B cell (primary cell): ENCODE measurements at places on chromosomes 6 and 20.
A peak's percentile ranks its signal among the peaks of the same experiment; 100 is the strongest.

DNA sequence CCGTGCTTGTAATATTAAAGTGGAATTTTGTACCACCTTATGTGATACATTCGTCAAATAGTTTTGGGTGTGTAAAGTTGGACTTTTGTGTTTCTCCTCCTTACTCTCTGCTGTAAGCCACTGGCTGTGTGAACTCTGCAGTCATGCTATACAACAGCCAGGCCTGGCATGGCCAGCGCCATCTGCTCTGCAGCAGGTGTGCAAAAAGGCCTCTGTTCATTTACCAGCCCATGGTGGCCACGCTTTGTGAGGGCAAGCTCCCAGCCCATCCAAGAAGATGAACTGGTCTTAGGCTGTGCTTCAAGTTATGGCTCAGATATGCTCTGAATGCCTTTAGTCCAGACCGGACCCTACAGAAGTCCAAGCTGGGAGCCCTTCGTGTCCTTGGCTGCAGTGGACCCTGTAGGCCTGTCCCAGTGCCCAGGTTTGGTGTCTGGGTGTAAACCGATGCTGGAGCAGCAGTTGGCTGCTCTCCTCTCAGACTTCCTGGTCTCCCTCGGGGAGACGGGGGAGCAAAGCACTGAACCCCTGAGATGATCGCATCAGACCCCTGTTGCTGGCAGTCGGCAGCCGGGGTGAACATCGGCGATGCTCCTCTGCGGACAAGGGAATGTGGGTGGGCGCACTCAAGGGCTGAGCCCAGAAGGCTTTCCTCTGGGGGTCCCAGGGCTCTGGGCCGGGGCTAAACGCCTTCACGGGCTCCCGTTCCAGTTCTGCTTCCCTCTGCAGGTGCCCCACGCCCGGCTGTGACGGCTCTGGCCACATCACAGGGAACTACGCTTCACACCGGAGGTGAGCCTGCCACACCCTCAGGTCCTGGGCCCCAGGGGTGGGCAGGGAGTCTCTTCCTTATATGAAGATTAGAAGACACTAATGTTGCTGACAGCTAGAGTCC lies 28.6 kb upstream of the PCMTD2 start:
- DNase-seq = no peak

- no peak for DNase-seq
Observed at GRCh38 chr20:20561172-20561571, 151.3 kb downstream of the RALGAPA2 start.

- no peak for DNase-seq
Observed at GRCh38 chr6:41451515-41452163, 94.5 kb upstream of the FOXP4 start.

DNA sequence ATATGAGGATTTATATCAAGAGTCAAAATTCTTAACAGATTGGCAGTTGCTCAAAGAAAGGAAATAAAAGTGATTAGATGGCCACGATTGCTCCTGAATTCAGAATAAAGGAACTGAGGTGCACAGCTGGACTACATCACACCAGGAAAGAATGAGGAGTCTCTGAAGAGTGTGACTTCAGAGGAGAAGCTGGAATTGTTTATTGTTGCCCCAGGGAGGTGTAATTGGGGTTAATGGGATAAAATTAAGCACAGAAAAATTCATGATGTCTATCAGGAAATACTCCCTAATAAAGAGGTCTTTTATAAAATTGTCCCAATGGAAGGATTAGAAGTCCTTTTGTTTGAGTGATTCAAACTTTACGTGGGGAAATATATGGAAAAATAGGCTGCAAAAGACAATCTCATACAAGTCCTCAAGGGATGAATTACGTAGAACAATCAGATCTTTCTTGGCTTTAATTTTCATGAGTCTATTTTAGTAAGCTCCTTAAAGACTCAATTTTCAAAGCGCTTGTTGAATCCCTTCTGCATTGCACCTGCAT lies 208.6 kb upstream of the RNF217 start:
- DNase-seq = no peak

- no peak for DNase-seq
Observed at GRCh38 chr6:108568551-108569305, 8.0 kb downstream of the FOXO3 start.

DNA sequence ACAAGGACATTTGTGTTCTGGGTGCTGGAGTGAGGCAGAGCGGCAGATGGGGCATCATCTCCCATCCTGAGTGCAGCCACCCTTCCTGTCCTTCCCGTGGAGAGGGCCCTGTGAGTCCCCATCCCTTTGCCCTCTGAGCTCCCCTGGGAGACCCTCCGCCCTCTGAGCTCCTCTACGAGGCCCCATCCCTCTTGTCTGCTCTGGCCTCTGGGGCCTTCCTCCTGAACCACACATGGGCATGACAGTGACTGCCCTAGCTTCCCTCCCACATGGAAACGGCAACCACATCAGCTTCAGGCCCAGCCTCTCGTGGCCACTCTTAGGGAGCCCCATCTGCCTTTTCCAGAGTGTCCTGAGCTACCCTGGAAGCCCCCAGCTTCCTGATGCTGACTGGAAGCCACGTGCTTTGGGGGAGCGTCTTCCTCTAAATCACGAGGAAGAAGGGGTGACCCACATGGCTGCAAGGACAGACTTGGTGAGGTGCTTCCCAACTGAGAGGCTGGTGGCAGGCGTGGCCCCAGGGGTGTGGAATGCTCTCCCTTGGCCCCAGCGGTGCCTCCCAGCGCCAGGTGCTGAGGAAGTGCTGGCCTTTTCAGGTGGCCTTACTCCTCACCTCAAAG lies 52.6 kb downstream of the GINS1 start:
- DNase-seq = no peak

DNA sequence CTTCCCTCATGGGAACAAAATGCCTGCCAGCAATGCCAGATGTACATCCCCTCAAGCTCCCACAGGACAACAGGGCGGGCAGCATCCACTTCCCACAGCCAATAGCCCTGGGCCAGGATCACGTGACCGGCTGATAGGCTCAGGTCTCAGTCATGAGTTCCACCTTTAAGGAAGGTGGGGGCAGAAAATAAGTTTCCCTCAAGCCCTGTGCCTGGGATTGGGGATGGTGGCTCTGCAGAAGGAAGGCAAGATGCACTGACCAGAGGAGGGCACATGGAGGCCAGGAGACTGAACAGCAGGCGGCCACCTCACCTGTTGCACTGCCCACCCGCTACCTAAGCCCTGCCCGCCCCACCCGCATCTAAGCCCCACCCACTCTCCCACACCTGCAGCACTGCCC lies 149.1 kb downstream of the BMP7 start:
- DNase-seq = no peak

DNA sequence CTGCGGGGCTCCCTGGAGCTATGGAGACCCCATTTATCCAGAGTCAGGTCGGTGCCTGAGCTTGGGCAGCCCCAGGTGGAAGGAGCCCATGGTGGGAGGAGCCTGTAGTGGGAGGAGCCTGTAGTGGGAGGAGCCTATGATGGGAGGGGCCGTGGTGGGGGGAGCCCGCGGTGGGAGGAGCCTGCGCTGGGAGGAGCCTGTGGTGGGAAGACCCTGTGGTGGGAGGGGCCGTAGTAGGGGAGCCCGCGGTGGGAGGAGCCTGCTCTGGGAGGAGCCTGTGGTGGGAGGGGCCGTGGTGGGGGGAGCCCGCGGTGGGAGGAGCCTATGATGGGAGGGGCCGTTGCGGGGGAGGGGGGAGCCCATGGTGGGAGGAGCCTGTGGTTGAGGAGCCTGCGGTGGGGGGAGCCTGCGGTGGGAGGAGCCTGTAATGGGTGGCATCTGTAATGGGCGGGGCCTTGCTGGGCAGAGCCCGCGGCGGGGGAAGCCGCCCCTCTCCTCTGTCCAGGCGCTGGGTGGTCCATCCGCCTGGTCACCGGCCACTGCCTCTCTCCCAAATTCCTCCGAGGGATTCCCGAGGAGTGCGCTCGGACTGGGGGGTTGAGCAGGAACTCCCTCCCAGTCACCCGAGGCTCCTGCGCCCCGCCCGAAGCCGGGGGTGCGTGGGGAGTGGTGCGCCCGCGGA lies 567 bp upstream of the FNDC11 start:
- peak; percentile 96 for DNase-seq

DNA sequence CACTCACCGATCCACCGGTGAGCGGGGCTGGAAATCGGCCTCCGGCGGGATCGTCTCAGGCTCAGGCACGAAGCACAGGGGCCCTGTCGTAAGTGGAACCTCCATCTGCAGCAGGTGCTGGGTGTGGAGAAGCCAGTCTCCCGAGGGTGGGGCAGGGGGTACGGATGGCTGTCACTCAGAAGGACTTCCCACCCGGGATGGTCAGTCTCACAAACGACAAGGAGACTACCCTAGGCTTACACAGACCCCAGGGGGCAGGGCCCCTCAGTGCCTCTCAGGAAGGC lies 27.8 kb downstream of the YTHDF1 start:
- no peak for DNase-seq

DNA sequence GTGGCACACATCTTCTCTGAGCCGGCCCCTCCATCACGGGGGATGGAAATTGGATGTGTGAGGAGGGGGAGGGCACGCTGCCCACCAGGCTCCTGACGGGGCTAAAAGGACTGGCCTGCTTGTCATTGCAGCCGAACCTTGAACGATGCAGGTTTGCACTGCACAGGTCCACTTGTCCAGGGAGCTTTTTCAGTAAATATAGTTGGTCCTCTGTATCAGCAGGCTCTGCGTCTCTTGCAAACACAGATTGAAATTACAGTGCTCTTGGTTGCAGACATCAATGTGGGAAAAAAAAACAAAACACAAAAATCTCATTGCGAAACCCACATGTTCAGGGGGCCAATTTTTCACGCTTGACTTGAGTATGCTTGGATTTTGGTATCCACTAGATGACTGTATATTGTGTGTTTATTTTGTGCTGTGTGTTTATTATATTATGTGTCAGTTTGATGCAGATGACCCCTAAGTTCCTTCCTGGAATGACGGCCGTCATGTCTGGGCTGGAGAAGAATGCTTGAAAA lies 29.2 kb downstream of the ERMARD start:
- no peak for DNase-seq

DNA sequence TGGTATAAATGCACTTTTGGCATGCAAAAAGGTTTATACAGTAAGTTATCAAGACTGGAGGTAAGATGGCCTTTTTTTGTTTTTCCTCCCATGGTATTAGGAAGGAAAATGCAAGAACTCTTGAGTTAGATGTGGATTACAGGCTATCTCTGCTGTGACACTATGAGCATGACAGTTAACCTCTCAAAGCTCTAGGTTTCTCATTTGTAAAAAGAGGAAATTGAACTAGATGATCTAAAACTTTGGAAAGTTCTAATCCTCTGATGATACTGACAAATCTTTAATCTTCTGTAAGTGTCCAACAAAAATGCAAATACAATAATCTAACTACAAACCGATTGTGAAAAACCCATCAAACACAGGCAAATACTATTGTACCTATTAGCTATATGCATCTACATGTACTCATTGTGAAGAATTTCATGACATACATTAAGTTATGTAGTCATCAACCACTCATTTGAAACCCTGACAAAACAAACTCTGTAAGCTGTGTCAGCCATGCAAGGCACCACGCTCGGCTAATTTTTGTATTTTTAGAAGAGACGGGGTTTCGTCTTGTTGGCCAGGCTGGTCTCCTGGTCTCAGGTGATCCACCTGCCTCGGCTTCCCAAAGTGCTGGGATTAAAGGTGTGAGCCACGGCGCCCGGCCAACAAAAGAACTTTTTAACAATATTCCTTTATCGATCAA lies 4.2 kb downstream of the CDK19 start:
- DNase-seq = peak; percentile 56

- no peak for DNase-seq
Observed at GRCh38 chr6:36263390-36264000, 6.4 kb upstream of the PNPLA1 start.

- DNase-seq = no peak
Observed at GRCh38 chr6:35238843-35239289, 20.7 kb upstream of the ZNF76 start.

- no peak for DNase-seq
Observed at GRCh38 chr6:123803504-123804013, at the start of gene NKAIN2. Gene NKAIN2 (plus strand): TSS chr6:123803865.

DNA sequence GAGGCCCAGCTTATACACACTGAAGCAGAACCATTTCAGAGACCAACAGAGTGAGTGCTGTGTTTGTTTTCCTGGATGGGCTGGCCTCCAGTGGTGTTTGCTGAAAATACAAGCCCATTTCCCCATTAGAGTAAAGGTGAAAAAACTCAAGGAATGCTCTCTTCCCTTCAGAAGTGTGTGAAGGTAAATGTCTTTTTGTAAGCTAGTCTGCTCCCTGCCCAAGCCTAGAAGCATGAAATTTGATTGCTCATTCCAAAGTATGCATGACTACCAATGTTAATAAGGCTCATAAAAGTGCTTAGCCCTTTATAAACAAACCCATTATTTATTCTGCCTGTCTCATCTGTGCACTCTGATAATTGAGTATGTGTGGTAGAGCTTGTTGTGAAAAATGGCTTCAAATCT lies 59.1 kb downstream of the ADGRF1 start:
- no peak for DNase-seq

- no peak for DNase-seq
Observed at GRCh38 chr6:30042476-30042875, 18.6 kb upstream of the POLR1H start.

GRCh38 chr6:138099832-138100231 lies 7.4 kb downstream of the PERP start:
- DNase-seq = no peak

GRCh38 chr20:914727-915498 lies 1.2 kb downstream of the ANGPT4 start:
- no peak for DNase-seq

DNA sequence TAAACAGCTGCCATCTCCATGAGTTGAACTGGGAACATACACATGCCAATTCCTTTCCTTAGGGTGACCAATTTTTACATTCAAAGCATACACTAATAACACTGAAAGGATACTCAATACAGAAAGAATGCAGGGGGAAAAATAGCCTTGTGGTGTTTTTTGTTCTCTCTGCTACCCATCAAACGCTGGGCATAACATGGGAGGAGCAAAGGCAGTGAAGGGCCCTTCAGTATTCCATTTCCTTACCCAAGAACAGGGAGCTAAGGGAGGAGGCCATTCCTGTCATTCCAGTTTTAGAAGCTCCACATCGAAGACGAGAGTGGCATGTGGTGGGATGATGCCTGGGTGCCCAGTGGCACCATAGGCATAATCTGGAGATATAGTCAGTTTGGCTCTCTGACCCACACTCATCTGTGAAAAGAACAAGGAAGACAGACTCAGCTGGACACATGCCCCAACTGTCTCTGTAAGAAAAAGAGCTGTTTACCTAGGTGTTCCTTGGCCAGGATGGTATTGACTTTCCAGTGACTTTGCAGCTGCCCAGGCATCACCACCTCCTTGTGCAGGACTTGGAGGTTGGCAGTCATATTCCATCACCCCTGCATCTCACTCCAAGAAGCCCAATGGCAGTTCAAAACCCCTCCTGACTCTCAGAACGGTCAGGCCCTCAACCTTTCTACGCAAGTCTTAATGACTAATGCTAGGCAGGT lies 20.9 kb downstream of the FKBP1A start:
- no peak for DNase-seq

- DNase-seq = no peak
Observed at GRCh38 chr20:19172637-19173036, 39.8 kb upstream of the SLC24A3 start.
